Activated gamma-delta T cell treated with Interleukin-2 at 50 U/mL for 16 hours (primary cell): ENCODE measurements at places on chromosomes 3 and 15.

- DNase-seq, result no peak
Measured at GRCh38 chr3:190701096-190701532, 161.4 kb downstream of the GMNC start.

DNA sequence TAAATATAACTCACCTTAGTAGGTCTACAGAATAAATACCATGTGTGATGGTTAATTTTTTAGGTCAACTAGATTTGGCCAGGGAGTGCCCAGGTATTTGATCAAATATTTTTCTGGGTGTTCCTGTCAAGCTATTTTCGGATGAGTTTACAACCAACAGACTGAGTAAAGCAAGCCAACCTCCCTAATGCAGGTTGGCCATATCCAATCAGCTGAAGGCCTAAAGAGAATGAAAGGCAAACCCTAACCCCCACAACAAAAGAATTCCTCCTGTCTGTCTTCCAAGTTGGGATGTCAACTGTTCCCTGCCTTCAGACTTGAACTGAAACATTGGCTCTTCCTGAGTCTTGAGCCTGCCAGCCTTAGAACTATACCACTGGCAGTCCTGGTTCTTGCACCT, 28.6 kb downstream of the TASOR start:
- DNase-seq, result no peak

DNA sequence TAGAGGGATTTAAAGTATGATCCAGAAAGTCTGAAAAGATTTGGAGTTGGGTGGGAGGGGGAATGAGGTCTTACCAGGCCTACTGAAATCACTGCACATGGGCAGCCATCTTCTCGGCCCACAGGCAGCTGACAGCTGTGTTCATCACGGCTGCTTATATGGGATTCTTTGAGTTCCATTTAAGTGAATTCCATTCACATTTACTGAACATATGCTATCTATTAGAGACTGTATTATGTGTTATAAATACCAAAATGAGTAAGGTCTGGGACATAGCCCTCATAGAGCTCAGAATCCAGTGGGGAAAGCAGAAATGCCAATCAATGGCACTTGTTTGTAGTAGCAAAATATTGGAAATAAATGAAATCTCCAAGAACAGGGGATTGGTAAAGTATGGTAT, 91.1 kb downstream of the TRIM42 start:
- no peak for DNase-seq

DNA sequence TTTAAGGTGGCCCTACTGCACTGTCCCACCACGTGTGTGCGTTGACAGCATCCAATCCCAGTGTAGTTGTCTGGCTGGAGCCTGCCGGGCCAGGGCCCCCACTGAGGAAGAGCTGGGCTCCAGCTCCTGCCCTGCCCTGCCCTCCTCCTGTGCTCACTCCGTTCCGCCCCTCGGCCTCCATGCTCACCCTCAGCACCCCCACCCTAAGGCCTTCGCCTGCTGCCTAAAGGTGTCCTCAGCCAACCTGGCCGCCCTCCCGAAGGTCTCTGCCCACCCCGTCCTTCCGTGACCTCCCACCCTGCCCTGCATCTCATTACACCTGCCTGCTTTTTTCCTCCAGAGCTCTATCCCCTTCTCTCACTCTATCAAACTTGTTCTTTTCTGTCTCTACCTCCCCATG, 118.0 kb downstream of the TPRA1 start:
- no peak for DNase-seq

DNA sequence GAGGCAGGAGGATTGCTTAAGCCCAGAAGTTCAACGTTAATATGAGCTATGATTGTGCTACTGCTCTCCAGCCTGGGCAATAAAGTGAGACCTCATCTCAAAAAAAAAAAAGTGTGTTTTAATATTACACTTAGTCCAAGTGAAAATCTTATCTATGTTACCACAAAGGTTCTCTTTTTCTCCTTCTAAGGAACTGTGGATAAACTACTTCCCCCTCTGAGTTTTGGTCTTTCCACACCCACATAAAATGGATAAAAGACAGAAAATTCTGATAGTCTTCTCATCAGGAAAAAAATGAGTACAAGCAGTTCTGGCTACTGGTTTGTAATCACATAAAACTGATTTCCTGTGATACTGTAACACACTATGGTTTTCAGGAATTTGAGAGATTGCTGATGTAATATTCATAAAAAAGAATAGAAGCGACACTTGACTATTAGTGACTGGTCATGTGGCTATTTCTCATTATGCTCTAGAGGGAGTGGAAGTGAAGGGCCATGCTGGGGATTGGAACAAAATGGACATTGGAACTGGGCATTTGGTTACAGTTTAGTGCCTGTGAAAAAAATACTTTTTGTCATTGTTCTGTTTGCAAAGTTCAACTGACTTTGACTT, 68.2 kb downstream of the RYR3 start:
- no peak for DNase-seq

- no peak for DNase-seq
Measured at GRCh38 chr15:71333839-71334238, 218.6 kb downstream of the THSD4 start.
